ENCODE measurements at places on chromosomes 16 and 17.
A peak's percentile ranks its signal among the peaks of the same experiment; 100 is the strongest.

GRCh38 chr16:13289515-13289914, 388.1 kb downstream of the SHISA9 start:
- no peak for DNase-seq

DNA sequence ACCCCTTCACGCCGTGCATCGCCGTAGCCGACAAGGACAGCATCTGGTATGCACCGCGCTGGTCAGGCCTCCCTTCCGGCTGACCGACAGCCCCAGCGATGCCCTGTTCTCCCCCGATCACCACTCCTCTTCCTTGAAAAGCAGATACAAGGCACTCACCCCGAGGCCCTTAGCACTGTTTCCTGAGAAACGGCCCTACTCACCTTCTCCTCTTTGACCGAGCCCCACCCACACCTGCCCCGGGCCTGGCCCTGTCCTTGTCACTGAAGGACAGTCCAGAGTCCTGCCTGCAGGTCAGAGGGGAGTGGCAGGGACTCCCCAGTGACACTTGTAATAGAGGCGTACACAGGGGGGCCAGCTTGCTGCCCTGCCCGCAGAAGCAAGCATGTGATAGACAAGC, 45.9 kb upstream of the CHMP6 start:
- no peak for DNase-seq

GRCh38 chr16:50573947-50574744, 25.9 kb downstream of the NKD1 start:
- DNase-seq: no peak

DNA sequence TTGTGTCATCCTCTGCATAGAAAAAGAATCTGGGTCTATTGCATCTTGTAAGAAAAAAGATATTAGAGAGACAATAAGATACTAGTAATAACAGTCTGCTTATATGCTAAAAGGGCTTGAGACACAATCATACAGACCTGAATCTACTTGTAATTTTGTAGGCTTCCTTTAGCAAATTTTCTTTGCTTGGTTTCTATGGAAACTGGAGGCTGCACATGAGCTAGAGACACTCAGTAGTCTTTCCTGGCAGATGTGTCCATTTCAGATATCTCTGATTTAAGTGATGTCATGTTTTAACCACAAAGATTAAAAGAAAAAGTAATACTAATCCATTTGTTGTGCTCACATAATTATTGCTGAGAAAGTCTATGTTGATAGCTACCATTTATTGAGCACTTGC, 123.9 kb upstream of the GNAO1 start:
- no peak for DNase-seq

DNA sequence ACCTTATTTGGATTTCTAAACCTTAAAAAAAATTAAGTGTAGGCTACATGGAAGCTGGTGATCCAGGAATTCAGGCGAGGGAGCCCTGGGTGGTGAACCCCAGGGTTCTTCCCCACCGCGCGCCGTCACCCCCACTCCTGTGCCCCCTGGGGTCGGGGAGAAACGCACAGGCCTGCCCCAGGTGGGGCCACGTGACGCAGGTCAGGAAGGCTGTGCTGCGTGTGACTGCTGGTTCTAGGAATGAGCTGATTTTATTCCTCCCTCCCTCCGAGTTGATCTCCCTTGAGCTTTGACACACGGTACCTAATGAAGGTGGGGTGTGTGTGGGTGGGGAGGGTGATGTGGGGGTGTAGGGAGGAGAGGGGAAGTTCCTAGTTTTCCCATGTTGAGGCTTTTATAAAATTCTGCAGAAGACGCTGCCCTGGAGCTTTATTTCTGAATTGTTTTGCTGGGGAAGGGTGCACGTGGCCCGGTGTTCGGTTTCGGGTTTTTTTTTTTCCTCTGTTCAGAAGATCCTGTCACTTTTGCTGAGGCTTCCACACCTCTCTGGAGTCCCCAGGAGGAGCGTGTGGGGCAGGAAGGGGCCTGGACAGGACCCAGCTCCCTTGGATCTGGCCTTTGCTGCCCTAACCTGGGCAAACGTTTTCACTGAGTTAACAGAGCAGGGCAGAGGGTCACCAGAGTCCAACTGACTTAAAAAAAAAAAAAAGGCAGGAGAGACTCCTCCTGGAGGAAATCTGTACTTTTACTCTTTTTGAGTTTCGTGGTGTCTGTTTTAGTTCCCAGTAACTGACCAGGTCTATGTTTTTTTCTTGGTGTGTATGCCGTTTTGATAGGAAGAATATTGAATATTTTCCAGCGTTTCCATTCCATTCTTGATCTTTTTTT, 55.8 kb upstream of the GSE1 start:
- peak; percentile 63 for DNase-seq
